ENCODE measurements at places on chromosomes 16 and 17.
A peak's percentile ranks its signal among the peaks of the same experiment; 100 is the strongest.

DNA sequence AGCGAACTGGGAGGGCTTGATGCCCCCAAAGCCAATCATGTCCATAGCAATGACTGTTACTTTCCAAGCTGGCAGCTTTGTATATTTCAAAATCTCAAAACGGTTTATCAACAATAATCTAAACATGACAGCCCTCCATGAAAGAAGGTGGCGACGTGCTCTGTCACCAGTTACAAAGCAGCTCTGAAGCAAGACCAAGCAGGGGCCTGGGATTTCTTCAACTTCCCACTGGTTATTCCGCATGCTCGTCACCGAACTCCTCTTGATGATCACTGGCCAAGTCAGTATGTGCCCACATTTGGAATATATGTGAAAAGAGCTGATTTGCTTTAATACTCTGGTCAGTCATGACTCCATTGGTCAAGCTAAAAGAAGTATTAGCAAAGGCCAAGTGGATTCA, 175.6 kb downstream of the VPS53 start:
- no peak for DNase-seq

GRCh38 chr16:49260956-49261530, 20.6 kb downstream of the CBLN1 start:
- no peak for DNase-seq

DNA sequence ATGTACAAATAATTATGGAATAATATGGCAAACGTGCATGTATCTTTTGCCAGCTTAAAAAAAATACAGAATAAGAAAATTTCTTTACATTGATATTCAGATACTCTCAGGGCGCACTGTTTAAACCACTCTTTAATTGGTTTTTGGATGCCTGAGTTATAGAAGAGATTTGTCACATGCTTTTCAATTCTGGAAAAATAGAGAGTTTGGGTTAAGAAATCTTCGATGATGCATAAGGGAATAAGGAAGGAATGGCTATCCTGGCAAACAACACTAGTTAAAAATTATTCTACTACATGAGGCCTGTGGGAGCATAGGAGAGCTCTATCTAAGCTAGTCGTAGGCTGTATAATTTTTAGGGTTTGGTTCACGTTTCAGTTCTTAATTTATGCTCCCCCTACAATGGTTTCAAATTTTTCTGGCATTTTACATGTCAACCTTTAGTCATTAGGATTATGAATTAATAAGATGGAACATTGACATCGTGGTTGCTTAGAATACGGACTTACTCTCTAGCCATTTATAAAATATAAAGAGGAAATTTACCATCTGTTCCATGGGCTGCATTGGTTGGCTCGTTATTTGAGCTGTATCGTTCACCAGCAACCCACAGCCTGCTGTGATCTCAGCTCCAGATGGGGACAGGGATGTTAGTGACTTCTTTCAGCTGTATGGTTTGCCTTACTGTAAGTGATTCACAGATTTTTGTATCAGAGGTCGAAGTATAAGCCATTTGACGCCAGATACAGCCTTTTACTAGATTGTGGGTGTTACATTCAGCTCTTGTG, 15.9 kb downstream of the NARF start:
- DNase-seq: no peak

GRCh38 chr17:21075739-21076085, 32.9 kb upstream of the USP22 start:
- DNase-seq: no peak

- DNase-seq: no peak
Observed at GRCh38 chr16:1642148-1642547, 30.0 kb downstream of the CRAMP1 start.

- DNase-seq: no peak
Observed at GRCh38 chr17:58219789-58220183, 731 bp upstream of the MKS1 start.

DNA sequence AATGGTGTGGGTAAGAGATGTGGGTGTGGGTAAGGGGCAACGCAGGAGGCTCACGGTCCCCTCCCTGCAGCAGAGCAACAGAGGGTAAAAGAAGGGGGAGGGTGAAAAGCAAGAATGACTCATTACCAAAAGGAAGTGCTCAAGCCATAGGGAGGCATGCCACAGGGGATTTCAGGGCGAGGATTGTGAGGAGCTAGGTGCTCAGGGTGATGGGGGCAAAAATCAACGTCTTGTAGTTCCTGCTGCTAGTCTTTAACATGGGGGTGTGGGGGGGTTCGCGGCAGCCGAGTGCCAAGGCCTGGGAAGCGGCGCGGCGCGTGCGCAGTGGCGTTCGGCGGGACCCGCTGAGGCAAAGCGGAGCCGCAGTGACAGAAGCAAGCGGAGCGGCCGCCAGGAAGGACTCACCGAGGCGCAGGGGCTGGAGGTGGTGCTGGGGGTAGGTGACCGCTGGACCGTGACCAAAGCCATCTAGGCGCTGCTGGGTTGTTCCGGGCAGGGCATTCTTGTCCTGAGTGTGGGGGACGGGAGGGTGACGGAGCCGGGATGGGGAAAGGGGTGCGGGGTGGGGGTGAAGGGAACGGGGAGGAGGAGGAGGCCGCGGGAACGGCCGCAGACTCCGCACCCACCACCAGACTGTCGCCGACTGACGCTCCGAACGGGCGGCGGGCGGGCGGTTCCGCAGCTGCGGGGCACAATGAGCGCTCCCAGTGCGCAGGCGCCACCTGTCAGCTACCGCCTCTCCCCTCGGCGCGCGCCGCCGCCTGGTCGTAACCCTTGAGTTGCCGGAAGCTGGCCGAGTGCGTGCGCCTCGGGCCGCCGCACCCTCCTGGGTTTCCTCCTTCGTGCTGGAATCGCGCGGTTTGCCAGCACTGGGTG, at the start of gene SSH2:
TSS of gene SSH2 (minus strand) at position 696 of the 876 bp plus-strand sequence. CDS start at position 468, 228 bp downstream.
- DNase-seq: peak; percentile 85

DNA sequence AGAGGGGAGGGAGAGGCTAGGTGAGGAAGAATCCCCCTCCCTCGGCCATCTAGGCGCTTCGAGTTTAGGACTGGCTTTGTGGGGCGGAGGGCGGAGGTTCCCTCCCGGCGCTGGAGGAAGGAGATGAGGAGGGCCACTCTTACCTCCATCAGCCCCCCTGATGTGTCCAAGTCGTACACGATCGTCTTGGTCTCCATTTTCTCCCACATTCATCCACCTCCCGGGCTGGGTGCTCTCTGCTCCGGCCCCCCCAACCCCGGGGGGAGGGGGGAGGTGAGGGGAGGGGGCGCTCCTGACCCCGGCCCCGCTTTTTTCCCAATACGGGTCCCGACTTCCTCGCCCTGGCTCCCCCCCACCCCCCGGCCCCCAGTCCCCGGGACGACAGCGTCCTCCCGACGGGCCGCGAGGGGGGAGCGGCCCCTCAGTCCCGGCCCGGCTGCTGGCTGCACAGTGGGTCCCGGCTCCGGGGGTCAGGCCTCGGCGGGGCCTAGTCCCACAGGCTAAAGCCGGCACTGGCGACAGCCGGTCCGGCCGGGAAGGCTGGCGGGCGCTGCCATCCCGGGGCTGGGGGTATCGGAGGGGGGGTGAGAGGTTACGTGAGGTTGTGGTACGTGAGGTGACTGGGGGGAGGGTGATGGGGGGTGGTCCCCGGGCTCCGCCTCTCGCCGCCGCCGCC, 428 bp downstream of the PHF12 start:
- DNase-seq: no peak

DNA sequence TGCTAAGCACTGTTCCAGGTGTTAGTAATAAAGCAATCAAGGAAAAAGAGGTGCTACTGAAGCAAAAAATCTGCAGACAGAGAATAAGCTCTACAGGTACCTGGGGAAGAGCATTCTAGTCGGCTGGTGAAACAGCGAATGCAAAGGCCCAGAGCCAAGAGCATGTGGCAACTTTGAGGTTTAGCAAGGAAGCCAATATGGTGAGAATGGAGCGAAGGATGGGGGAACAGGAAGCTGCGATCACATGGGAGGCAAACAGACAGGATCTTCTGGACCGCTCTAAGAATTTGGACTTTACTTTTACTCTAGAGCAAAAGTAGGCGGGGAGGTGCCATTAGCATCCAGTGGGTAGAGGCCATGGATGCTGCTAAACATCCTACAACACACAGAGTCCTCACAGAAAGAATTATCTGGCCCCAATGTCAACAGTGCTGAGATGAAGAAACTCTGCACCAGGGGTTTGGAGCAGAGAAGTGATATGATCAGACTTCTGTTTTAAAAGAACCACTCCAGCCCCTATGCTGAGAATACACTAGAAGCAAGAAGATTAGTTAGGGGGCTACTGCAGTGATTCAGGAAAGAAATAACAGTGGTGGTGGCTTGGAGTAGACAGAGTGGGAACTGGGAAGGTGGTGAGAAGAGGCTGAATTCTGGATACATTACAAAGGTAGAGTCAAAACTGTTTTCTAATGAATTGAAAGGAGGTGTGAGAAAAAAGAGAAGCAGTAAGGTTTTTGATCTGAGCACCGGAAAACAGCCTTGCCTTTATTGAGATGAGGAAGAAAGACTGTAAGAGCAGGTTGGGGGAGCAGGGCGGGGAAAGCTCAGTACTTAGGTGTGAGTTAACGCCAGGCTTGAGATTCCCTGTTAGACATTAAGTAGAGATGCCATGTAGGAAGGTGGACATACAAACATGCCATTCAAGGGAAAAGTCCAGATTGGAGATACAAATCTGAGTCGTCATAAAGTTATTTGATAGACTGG, 11.0 kb downstream of the EFTUD2 start:
- no peak for DNase-seq

DNA sequence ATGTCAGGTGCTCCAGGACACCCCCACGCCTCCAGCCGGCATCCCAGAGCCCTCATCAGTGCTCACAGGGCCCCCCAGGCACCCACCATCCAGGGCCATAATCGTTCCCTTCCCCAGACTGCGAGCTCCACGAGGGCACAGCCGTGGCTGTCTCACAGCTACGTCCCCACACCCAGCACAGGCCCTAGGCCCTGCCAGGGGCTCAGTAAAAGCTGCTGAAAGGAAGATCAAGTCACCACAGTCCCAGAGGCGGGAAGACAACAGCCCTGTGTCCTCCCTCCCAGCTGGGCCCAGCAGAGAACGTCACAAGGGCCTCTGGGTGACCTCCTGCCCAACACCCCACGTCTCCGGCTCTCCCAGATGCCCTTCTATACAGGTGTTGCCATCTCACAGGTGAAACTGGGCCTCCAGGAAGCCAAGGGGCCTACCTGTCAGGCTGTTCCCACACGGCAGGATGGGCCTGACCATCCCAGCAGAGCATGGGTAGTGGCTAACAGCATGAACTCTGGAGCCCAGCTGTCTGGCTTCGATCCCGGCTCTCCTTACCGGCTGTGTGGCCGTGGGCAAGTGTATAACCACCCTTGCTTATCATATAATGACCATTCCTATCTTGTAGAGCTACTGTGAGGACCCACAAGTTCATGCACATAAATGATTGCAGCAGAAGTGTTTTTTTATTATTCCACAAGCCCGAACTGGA, 17.9 kb downstream of the ARL2BP start:
- DNase-seq: no peak

DNA sequence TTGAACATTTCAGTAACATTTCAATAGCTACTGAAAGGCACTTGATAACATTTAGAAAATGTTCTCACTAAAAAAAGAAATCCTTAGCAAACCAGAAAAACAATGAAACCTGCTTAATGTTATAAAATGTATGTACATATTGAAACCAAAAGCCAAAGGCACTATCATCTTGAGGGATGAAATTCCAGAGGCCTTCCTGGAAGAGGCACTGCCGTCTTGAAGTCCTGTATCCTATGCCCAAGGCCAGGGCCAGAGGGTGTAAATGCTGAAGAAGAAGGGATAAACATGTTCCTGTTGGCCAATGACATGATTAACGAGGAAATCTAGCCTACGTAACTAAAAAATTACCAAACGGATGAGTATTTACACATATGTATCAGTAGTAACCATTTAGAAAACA, 57.0 kb upstream of the DNAH17 start:
- DNase-seq: no peak

DNA sequence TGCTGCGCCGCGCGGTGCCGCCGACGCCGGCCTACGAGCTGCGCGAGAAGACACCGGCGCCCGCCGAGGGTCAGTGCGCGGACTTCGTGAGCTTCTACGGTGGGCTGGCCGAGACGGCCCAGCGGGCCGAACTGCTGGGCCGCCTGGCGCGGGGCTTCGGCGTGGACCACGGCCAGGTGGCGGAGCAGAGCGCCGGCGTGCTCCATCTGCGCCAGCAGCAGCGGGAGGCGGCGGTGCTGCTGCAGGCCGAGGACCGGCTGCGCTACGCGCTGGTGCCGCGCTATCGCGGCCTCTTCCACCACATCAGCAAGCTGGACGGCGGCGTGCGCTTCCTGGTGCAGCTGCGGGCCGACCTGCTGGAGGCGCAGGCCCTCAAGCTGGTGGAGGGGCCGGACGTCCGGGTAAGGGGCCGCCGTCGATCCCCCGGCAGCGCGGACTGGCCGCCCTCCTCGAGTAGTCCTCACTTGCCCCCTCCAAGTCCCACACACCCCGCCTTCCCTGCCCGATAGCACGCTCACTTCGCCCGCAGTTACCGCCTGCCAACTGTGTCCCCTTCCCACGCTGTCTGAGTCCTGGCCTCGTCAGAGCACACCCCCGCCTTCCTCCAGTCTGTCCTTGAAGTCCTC, 470 bp downstream of the MLYCD start:
- DNase-seq: peak; percentile 58

DNA sequence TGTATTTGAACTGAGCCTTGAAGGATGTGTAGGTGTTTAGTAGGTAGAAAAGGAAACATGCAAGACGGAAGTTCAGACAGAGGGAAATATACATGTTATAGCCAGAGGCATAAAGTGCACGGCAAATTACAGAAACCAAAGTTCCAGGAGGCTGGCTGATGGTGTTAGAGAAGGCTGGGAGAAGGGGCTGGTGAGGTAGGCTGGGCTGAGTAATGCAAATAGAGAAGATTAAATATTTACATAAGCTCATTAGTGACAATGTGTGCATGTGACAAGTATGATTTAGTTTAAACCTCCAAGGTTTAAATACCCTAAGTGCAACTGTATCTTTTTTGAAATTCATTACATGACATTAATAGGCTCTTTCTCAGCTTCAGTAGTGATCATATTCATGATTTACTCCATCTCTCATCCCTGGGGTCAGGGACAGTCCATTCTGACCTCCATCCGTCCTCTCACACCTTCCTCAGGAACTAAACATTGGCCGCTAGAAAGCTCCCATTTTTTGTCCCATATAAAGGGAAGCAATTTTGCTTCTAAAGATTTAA, 399.8 kb upstream of the SALL1 start:
- DNase-seq: no peak
